T-helper 1 cell (primary cell): ENCODE measurements at places on chromosomes 3 and 15.

- DNase-seq, result no peak
These were observed 268.1 kb downstream of the MFSD1 start for GRCh38 chr3:159069866-159070425.

- no peak for DNase-seq
These were observed 116.2 kb downstream of the NEO1 start for GRCh38 chr15:73168487-73168886.

- no peak for DNase-seq
These were observed 256.9 kb upstream of the TGFBR2 start for GRCh38 chr3:30349507-30349906.

DNA sequence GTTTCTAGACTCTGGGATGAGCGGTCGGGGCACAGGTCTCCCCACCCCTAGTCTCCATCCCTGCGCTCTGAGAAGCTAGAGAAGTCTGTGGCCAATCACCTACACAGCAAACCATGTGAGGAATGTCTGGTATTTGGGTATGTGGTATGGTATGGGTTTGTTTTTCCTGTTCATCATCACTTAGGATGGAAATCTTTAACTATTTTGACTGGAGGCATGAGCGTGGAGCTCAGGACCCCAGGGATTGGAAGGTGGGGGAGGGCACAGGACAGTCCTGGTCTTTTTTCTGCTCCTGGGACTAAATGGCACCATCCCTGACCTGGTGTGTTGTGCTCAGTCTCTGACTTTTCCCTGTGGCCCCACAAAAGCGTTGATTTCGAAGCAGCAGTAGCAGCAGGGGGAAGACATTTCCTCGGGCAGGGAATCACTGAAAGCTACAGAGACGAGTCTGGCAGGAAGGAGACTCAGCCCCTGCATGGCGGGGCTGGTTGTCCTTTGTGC is 191.7 kb upstream of the TPM1 start:
- DNase-seq, result no peak

- DNase-seq, result no peak
These were observed 366.7 kb upstream of the SGO1 start for GRCh38 chr3:20552605-20553275.

- DNase-seq, result no peak
These were observed 70.9 kb downstream of the CHAC1 start for GRCh38 chr15:41024131-41024530.

- DNase-seq, result no peak
These were observed 64.7 kb upstream of the TNIK start for GRCh38 chr3:171524921-171525310.

DNA sequence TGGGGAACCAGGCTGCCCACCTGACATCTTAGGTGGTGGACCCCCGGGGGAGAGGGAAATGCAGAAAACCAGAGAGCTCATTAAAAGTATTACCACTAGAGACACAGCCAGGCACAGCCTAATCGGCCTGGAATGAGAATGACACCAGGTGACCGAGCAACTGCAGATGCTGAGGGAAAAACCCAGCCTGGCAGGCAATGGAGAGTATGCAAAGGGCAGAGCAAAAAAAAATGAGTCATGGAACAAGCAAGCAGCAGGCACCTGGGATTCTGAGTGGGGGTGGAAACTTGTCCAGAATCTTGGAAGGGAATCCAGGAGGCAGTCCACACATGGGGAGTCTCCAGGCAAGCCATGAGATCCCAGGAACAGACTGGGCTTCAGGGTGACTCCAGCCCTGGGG is 183.7 kb upstream of the LRRN1 start:
- no peak for DNase-seq

DNA sequence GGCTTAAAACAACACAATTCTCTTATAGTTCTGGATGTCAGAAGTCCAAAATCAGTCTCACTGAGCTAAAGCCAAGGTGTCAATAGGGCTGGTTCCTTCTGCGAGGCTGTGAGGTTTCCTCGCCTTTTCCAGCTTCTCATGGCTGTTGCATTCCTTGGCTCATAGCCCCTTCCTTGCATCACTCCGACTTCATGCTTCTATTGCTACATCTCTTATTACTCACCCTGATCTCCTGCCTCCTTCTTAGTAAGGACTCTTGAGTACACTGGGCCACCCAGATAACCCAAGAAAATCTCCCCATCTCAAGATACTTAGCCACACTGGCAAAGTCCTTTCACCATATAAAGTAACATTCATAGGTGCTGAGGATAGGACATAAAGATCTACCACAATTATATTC is 193.9 kb downstream of the ADAMTS17 start:
- no peak for DNase-seq

DNA sequence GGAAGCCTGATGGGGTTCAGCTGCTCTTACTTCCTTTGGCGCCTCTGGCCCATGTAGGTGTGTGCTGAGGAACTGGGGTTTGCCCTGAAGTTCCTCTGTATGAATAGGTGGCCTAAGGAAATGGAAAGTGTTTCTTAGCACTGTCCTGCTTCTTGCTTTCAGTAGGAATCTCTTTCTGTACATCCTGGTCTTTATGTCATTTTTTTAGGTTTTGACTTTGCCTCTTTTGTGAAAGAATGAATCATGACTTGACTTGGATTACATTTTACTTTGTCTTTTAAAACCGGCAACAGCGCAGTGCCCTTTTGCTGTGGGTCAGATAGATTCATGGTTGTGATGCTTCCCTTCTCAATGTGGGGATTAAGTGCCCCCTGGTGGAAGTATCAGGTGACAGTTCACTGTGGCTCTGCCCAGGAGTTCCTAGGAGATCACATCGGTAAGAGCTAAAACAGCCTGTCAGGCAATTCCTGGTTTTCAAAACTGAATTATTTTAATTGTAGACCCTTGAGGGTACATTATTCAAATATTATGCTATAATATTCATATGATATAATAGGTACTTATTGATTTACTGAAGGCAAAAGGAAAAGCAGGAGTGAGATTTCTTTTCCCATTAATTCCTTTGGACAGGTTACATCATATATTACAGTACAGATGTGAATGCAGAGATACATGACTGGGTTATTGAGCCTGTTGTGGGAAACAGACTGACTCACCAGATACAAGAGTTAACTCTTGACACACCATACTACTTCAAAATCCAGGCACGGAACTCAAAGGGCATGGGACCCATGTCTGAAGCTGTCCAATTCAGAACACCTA is 95.4 kb downstream of the HCN4 start:
- peak; percentile 37 for DNase-seq

- no peak for DNase-seq
These were observed 44.4 kb downstream of the ITGA11 start for GRCh38 chr15:68387381-68388143.
